ENCODE measurements at places on chromosomes 5 and 9.

GRCh38 chr9:13993632-13994185, 320.2 kb downstream of the NFIB start:
- DNase-seq: no peak

- DNase-seq: no peak
Measured at GRCh38 chr5:151697452-151697851, 10.7 kb upstream of the SPARC start.

- DNase-seq: peak; percentile 55
Measured at GRCh38 chr9:3337515-3338225, 188.1 kb downstream of the RFX3 start.

DNA sequence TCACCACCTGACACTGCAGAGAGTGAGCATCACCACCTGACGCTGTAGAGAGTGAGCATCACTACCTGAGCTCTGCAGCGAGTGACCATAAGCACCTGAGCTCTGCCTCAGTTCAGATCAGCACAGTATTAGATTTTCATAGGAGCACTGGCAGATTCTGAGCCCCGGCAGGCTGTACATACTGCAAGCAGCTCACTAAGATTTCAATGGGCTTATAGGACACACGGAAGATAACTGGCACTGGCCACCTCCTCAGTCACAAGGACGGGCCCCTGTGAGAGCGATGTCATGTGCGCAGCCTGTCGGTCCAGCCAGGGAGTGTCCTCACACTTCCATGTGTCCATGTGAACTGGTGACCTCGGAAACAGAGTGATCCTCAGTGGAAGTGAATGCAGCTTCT, 153.5 kb upstream of the IRX2 start:
- no peak for DNase-seq
